ENCODE measurements at places on chromosomes 11 and 22.
A peak's percentile ranks its signal among the peaks of the same experiment; 100 is the strongest.

DNA sequence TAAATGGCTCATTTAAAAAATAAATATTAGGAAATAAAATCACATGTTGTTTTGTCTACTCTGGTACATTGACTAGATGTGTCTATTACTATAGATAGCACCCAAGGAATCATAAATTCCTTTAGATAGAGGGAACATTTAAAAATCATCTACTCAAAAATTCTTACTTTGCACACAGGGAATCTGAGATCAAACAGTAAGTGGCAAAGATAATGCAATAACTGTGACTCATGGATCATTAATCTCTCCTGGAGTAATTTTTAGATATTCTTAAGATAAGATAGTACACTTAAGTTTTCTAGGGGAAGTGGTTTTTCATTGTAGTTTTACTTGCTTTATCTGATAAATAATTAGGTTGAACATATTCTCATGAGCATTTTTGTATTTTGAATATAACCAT is 468.9 kb downstream of the LUZP2 start:
- no peak for DNase-seq

DNA sequence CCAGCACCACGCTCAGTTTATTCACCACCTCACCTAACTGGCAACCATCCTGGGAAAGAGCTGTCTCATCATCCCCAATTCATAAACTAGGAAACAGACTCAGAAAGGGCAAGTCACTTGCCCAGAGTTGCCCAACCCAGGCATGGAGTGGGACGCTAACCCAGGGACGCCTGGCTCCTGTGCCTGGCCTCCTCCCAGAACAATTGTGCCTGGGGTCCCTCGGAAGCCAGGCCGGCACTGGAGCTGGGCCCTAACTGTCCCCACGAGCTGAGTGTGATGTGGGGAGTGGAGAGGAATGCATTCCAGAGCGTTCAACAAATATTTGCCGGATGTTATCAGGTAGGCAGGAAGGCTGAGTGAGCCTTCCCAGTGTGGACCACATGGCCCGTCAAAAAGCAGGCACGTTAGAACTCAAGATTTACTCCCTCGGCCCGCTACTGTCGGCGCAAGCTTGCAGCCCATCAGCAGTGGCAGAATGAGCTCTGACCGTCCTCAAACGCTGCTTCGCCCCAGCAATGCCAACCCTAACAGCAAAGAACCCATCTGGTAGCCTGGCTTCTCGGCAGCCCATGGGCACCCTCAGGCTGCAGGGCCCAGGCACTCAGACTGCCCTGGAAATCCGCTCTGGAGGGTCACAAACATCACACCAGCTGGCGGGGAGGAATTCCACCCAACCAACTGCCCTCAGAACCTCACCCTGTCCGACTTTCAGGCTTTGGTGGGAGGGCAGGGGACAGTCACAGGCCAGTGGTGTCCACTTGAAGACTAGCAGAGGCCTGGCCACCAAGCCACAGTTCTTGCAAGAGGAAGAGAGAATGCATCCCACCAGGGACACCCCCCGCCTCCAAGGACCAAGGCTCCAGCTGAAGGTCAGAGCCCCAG is 35.6 kb downstream of the MYH9 start:
- DNase-seq, result no peak

DNA sequence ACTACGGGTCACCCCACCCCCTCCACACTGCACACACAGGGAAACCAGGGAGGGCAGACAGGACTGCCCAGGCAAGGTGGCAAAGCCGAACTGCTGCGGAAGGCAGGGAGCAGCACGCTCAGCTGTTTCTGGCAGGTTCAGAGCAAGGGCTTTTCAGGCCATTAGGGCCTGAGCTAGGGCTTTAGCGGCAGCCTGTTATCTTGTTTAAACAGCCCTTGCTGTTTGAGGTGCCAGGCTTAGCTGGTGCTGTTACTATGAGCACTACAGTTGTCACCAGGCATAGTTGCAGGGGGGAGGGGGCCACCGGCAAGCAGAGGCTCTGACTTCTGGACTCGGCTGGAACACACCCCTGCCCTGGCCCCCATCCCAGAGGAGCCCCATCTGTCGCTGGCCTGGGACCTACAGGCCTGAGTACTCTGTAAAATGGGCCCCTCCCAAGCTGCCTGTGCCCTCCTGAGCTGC is 34.9 kb downstream of the RSPH14 start:
- DNase-seq, result no peak

- DNase-seq, result no peak
Observed at GRCh38 chr11:127126986-127127385, 126.4 kb upstream of the KIRREL3 start.

DNA sequence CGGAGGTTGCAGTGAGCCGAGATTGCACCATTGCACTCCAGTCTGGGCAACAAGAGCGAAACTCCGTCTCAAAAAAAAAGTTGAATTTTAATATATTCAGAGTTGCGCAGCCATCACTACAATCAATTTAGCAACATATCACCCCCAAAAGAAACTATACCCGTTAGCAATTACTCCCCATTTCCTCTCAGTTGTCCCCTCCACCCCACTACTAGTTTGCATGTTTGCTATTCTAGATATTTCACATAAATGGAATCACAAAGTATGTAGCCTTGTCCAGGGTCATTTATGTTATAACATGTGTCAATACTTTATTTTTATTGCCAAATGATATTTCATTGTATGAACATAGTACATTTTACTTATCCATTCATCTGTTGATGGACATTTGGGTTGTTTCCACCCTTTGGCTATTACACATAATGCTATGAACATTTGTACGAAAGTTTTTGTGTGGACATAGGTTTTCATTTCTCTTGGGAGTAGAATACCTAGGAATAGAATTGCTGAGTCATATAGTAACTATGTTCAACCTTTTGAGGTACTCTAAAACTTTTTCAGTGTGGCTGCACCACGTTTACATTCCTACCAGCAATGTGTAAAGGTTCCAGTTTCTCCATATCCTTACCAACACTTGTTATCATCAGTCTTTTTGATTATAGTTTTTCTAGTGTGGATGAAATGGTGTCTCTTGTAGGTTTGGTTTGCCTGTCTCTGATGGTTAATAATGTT is 2.2 kb downstream of the ZNF143 start:
- DNase-seq, result no peak

- DNase-seq, result no peak
Observed at GRCh38 chr22:37860796-37861421, 11.7 kb downstream of the EIF3L start.

DNA sequence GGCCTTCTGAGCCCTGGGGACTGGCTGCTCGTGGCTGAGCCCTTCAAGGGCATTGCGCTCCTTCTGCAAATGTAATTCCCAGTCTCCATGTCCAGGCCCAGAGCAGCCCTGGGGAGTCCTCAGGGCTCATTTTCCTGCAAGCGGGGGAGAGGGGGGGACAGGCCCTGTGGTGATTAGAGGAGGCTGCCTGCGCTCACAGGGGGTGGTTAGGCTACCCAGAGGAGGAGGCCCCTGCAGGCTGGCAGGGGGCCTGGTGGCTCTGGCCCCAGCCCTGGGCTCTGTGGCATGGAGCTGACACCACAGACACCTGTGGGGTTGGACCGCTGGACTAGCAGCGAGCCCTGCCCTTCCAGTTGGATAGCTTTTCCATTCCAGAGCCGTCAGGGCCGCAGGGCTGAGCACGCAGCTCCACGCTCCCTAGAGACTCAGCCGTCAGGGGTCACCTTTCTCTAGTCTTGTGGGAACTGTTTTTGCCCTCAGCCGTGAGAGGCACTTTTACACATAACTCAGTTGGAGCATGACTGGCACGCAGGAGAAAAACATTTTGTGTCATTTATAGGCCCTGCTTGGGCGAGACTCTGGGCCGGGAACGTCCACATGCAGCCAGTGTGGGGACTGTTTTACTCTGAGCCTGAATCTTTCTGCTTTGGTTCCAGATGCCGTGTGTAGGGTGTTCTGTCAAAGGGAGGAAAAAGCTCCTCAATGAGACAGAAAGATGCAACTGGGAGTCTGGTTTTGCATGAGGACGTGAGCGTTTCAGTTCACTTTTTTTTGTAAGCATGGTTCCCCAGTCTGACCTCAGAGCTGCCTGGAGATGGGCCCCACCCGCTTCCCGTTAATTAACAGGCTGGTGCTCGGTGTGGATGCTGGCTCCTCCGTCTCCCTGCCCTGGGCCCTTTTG is 58.1 kb downstream of the LRP5 start:
- DNase-seq, result no peak

GRCh38 chr11:76321340-76321739 is 59.6 kb downstream of the THAP12 start:
- no peak for DNase-seq

DNA sequence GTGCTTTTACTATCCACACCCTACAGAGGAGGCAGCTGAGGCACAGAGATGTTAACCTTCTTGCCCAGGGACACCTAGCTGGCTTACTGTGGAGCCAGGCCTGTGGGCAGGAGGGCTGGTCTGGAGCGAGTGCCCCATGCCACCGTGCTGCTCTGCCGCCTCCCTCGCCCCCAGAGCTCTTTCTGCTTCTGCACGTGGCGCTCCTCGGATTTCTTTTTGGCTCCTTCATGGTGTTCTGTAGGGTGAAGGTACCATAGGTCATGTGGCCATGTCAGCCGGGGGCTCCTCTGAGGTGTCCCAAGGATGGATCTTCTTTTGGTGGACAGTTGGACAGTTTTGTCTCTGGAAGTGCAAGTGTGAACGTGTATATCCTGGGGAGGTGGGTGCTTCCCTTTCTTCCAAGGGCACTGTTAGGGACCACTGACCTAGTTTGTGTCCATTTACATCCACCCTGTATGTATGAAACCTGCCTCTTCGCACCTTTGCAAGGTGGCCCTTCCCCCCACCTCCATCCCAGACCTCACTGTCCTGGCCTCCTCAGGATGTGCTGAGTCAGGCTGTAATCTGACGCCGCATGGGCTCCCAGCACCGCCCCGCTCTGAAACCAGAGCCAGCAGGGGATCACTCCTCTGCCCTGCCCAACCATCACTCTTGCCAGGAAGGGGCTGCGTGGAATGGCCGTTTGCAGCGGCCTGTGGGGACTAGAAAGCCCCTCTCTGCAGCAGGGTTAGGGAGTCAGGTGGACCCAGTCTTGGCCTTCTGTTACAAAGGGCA is 31.7 kb downstream of the POLR3H start:
- DNase-seq, result no peak

- DNase-seq, result no peak
Observed at GRCh38 chr22:38347181-38347943, 30.1 kb upstream of the CSNK1E start.

GRCh38 chr11:126049159-126049558 is 13.5 kb downstream of the CDON start:
- DNase-seq, result no peak

GRCh38 chr11:105152021-105152512 is 12.5 kb upstream of the CARD18 start:
- DNase-seq, result no peak

GRCh38 chr11:6249770-6250555 is 9.7 kb upstream of the CCKBR start:
- DNase-seq, result peak; percentile 74

DNA sequence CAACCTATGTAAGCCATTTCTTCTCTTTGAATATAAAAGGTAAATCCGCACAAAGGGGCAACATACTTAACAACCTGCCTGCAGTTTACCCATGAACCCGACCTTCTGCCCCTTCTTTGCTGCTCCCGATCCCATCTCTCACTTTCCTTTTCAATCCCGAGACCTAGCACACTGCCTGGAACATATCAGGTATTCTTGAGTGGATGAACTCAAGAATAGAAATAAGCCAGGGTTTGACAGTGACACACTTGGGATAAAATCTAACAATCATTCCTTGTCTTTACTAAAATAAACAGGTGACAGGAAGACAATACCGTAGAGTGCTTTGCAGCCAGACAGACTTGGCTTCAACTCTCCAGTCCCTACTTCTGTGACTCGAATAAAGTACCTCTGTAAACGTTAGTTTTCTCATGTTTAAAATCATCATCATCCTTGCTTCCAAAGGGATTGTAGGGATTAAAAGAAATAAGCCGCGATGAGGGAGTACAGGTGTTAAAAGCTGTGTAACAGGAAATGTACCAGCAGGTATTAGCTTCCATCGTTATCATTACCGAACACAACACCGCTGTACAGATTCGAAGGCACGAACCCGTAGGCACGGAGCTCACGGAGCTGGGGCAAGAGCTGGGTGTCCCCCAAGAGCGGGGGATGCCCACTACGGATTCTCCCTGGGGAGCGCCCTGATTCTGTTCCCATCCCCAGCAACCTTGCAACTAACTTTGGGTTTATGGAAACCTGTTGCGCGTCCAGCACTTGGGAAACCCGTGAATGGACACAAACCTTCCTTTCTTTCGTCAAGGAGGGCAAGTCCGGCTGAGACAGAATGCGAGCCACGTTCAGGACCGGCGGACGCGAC is 720 bp downstream of the UFD1 start:
- no peak for DNase-seq

GRCh38 chr11:65903068-65903481 is 2.9 kb upstream of the FOSL1 start:
- no peak for DNase-seq

- no peak for DNase-seq
Observed at GRCh38 chr11:46597155-46597554, 3.3 kb upstream of the AMBRA1 start.

DNA sequence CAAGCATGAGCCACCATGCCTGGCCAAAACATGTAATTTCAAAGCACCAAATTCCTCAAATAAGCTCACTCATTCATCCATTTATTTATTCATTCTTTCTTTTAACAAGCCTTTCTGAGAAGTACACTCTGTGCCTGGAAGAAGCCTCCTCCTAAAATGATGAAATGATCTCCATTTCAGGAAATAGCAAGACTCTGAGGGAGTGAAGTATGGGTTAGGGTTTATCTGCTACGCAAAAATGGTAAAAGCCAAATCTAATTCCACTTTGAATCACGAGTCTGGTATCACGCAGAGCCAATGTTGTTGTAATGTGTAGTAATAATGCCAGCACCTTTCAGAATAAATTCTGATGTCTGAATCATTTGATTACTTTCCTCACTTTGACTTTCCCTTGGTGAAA is 1041.8 kb downstream of the LRRC4C start:
- no peak for DNase-seq

- no peak for DNase-seq
Observed at GRCh38 chr11:46343520-46343919, 3.7 kb upstream of the DGKZ start.

DNA sequence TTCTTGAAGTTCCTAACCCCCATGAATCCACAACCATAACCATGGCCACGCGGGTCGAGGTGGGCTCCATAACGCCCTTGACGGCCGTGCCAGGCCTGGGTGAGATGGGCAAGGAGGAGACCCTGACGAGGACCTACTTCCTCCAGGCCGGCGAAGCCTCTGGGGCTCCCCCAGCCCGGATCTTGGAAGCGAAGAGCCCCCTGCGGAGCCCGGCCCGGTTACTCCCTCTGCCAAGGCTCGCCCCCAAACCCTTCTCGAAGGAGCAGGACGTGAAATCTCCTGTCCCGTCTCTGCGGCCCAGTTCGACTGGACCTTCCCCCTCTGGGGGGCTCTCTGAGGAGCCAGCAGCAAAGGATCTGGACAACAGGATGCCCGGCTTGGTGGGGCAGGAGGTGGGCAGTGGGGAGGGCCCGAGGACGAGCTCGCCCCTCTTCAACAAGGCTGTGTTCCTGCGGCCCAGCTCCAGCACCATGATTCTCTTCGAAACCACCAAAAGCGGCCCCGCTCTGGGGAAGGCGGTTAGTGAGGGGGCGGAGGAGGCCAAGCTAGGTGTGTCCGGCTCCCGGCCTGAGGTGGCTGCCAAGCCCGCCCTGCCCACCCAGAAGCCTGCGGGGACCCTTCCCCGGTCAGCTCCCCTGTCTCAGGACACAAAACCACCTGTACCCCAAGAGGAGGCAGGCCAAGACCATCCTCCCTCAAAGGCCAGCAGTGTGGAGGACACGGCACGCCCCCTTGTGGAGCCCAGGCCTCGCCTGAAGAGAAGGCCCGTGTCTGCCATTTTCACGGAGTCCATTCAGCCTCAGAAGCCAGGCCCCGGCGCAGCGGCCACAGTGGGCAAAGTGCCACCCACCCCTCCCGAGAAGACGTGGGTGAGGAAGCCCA is 75.7 kb downstream of the KIAA1671 start:
- no peak for DNase-seq
